Urothelium cell line (cell line): ENCODE measurements at places on chromosomes 1 and 21.

GRCh38 chr1:25022361-25023189, 92.5 kb upstream of the RUNX3 start:
- DNase-seq, result peak; percentile 91

DNA sequence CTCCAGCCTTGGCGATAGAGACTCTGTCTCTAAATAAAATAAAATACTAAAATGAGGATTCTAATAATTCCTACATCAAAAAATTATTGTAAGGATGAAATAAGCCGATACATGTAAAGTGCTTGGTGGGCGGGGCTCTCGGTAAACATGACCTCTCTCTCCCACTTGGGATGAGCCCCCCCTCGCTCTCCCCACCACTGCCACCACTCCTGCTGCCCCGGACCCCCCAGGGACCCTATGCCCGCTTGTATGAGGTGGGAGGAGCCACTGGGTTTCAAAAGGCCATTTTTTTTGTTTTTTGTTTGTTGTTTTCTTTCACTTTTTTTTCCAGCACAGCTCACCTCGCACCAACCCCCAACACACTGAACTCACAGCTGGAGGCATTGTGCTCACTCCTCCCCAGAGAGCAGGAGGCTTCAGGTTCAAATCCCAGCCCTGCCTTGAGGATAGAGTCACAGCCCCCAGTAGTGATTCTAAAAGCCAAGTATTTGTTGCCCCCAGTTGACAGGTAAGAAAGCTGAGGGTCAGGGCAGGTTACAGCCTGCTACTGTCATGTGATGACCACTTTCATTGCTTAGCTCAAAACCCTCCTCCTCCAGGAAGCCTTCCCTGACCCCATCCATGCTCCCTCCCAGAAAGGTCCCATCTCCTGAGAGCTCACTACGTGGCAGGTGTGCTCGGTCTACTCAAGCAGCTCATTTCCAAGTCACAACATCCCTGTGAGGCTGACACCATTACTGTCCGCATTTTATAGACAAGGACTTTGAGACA, 4.2 kb downstream of the SDC3 start:
- DNase-seq, result no peak

DNA sequence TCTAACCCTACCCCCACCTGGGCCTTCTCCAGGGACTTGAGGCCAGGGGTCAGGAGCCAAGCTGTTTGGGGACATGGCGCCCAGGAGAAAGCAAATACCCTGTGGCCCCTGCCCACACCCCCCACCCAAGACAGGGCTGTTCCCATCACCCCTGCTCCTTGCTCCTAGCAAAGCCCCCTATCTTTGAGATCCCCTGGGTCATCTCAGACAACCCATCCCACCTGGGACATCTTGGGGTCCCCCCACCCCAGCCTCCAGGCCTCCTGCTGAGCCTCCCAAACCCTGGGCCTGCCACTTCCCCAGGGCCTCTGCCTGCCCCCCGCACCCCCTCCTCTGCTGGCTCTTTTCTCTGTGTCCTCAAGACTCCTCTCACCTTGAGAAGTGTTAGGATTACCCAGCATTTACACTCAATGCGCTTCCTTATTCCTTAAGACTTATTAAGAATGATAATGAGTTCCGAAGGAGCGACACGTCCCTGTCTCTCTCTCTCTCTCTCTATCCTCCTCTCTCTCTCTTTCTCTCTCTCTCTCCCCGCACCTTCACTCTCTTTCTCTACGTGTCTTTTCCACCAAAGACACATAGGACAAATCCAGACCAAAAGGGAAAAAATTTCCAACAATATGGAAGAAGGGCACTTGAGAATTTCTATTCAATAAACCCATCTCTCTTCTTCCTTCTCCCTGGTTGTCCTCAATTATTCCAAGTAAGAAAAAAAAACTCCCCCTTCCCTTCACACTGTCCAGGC, 7.2 kb downstream of the CASZ1 start:
- DNase-seq, result no peak

DNA sequence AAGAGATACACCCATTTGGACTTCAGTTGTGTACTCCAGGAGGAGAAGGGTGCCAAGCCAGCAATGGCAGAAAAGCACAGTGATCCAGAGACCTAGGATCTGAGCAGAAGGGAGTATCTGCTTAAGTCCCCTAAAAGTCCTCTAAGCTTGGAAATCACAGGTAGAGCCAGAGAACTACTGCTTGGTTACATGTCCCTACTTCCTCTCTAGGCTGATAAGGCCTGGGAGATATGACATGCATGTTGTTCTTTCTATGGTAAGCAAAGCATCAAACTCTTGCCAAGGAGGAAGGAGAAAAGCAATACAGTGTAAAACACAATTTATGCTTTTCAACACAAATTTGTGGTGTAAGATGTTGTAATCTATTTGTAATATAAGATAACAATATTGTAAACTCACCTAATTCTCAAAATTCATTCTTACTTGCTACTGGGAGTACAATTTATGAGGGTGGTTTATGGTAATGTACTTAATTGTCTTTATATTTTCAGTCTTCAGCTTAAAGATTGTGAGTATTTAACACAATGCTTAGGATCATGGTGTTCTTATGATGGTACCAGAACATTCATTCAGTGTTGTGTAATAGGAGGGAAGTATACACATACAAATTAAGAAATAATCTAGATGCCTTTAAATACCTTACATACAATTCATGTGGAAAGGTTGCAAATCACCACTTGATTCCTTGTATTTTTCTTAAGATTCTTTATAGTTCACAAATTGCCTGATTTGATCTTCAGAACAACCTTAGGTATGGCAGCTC, 49.1 kb upstream of the GNG12 start:
- no peak for DNase-seq
